Renal cortex interstitium (tissue), 15 donors: ENCODE measurements at places on chromosomes 4 and X. TPM values are rescaled to one million over a fixed set of nuclear protein-coding genes. Genes with fewer than 3 reads are reported as not detected.

DNA sequence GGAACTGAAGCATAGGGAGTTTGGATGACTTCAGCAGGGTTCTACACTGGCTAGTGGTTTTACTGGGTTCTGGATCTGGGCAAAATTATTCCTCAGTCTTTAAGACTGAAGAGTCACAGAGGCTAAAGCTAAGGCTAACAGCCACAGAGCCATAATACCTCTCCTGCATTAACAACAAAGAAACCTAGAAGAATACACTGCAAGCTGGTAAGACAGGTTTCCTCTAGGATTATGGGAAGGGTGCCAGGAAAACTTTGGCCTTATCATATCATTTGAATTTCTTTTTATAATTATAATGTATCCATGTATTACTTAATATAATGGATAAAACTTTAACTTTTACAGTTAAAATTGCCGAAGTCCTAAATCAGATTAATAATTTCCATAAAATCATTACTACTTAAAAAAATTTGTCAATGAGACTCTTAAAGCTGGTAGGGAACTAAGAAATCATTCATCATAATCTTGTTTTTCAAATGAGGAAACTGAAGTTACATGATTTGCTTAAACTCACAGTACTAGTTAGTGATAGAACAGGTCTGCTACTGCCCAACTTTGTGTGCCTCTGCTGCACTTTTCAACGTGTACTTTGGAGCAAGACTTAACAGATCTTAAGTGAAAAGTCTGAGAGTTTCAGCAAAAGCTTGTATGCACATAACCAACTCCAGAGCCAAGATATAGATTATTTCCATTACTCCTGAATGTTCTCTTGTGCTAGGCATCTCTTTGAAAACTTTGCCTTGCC, 24.2 kb upstream of the PGRMC2 start:
- no peak for DNase-seq

GRCh38 chr4:150874338-150875226, 140.5 kb downstream of the LRBA start:
- no peak for DNase-seq

The SRPX2 gene
- 14.3 TPM for polyA plus RNA-seq

- no peak for DNase-seq
Observed at GRCh38 chrX:24485323-24485722, 20.2 kb downstream of the PDK3 start.

GRCh38 chr4:58209551-58209950, 1099.4 kb upstream of the IGFBP7 start:
- no peak for DNase-seq

The PNMA6F gene
- 0.27 TPM for polyA plus RNA-seq

The KIF4A gene
- polyA plus RNA-seq: 22.6 TPM

DNA sequence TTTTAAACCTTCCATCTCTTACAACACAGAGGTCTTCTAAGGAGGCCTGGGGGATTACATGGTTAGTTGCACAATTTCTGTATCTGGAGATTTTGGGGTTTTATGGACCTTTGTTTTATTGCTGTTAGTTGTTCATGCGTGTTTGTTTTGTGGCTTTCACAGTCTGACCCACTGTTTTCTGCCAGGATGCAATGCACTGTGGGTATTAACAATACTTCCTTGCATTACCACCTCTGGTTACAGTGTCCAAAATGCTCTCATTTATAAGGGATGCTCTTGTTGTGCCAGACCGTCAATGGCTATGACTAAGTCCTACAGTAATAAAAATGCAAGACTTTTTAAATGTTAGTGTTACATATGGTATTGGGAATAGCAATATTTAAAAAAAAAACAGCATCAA, 730.2 kb downstream of the KCTD8 start:
- DNase-seq: no peak

DNA sequence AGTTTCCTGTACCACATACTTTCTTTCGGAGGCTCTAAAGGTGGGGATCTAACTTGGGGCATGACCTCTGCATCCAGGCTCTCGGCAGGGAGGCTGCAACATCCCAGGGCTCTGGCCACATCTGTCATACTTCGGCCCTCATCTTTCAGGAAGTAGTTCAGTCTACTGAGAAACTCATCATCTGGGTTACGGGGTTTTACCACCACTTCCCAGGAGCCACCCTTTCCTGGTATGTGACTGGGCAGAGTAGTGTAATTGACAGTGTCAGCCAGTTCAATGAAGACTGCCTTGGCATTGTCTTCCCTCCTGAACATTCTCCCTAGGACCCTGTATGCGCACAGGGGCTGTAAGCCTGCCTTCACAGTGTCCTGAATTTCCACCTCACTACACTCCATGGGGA, 2.8 kb downstream of the PNMA5 start:
- no peak for DNase-seq

GRCh38 chrX:34642849-34643248, 14.2 kb downstream of the TMEM47 start:
- DNase-seq: no peak

The UCHL1 gene
- 99.5 TPM for polyA plus RNA-seq

- DNase-seq: no peak
Observed at GRCh38 chrX:24651783-24652182, 4.6 kb upstream of the PCYT1B start.

The USP17L27 gene
- polyA plus RNA-seq: not detected

- DNase-seq: no peak
Observed at GRCh38 chrX:112078606-112079005, 4.0 kb downstream of the TRPC5 start.

DNA sequence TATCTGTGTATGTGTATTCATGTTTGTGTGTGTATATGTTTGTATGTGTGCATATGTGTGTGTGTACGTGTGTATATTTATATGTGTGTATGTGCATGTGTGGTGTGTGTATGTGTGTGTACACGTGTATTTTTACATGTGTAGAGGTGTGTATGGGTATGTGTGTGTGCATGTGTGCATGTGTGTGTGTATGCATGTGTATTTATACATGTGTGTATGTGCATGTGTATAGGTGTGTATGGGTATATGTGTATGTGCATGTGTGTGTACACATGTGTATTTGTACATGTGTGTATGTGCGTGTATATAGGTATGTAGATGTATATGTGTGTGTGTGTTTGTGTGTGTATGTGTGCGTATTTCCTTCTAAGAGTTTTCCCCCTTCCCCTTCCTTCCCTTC, 207.7 kb upstream of the ATP6AP2 start:
- no peak for DNase-seq

The GPM6B gene
- 24.4 TPM for polyA plus RNA-seq

GRCh38 chrX:50913520-50913919, 3.0 kb downstream of the BMP15 start:
- no peak for DNase-seq

The GAGE13 gene
- not detected for polyA plus RNA-seq

The GATA1 gene
- 0.45 TPM for polyA plus RNA-seq

The CAMK2D gene
- 87.6 TPM for polyA plus RNA-seq

DNA sequence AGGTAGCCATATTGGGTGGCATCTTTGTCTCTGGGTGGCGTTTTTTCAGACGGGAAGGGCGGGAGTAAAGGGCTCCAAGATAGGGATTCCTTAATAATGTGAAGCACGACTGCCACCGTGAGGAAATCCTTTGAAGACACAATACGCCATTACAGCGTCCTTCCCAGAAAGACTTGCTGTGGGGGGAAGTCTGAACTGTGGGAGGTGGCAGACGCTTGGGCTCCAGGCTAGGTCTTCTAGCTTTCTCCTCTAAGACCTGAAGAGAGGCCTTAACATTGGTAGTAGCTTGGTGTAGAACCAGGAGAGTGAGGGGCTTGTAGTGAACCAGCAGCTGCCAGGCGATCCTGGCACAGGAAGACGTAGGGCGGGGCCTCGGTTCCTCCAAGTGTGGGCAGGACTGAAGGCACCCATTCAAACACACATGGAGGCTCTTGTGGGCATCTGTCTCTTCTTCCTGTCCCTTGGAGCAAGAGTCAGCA, 197.3 kb downstream of the OR13H1 start:
- DNase-seq: no peak

DNA sequence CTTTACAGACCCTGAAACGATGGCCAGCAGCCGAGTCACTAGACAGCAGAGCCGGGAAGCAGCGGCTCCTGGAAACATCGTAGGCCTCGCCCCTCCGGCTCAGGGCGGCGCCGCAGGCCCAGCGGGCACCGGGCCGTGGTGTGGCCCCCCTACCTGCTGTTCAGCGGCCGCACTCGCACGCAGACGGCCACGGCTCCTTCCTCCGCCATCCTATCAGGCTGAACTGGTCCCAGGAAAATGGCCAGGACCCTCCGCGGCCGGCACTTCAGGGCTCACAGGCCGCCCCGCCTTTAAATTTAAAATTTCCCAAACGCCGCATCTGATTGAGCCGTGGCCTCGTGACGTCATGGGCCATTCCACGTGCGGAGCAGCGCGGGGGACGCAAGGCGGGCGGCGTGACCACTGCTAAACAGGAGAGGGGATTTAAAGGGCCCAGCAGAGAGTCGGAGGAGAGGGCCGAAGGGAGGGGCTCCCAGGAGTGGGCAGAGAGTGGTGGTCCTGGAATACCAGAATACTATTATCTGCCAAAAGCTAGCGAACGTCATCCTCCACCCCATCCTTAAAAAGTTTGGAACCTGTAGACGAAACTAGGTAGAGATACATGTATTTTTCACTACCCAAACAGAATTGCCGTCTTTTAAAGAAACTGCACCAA, at the start of gene CENPE:
TSS of gene CENPE (minus strand) at position 233 of the 655 bp plus-strand sequence. CDS start at position 209, 24 bp downstream.
- DNase-seq: peak; percentile 87

DNA sequence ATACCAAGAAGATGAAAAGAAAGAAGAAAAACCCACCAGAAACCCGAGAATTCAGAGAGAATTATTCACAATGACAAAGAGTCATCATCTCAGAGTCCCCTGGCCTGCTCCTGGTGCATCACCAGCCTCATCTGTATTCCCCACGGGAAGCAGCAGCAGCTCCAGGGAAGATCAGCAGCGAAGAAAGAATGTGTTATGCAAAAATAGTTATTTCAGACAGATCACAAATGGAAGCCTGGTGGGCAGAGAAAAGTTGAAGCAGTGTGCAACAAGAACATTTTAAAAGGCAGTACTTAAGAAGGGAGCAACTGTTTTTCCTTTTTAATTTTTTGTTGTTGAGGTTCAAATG, 189.2 kb downstream of the PPP3CA start:
- DNase-seq: no peak

The DMRTC1 gene
- 0.34 TPM for polyA plus RNA-seq

The GAGE12E gene
- not detected for polyA plus RNA-seq

The IL1RAPL1 gene
- 2.4 TPM for polyA plus RNA-seq

- no peak for DNase-seq
Observed at GRCh38 chr4:102988429-102989020, 31.0 kb downstream of the SLC9B1 start.

The NAT8L gene
- 8.1 TPM for polyA plus RNA-seq

- DNase-seq: no peak
Observed at GRCh38 chrX:17052210-17052609, 105.8 kb downstream of the REPS2 start.

GRCh38 chrX:19728915-19729314, 158.5 kb downstream of the SH3KBP1 start:
- DNase-seq: no peak

DNA sequence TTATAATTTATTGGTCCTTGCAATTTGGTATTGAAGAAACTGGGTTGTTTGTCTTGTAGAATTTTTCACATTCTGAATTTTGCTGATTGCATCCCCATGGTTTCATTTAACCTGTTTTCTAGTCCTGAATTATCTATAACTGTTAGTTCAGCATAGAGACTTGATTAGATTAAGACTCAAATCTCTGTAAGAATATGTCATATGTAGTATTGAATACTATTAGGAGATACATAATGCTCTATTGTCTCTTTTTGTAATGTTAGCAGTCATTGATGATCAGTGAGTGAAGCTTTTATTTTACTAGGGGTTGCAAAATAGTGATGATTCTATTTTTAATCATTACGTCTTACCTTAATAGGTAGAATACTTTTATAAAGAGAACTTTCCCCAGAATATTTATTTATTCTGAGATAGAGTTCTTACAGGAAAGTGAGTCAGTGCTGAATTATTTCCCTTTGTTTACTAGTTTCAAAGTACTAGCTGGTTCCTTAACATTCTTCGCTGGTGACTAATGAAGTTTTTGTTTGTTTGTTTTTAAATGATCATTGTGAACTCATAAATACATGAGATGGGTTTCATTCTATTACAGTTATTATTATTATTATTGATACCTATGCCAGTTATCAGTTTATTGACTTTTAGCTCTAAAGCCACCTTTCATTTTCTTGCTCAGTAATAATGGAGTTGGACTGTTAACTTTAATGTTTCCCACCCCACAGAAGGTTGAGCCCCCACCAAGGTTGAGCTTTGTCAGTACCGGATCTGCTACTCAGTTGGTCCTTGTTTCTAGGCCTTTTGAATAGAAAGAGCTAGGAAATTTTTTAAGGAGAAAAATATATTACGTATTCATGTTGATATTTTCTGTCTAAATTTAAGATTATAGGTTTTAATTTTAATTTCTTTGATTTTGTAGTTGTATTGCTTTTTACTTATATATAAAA, 102.3 kb downstream of the LARP1B start:
- DNase-seq: no peak

GRCh38 chr4:185708348-185708747, 103.6 kb downstream of the SORBS2 start:
- no peak for DNase-seq

- no peak for DNase-seq
Observed at GRCh38 chrX:139094671-139095592, 383.4 kb upstream of the FGF13 start.

The SPARCL1 gene
- polyA plus RNA-seq: 13.0 TPM

- DNase-seq: no peak
Observed at GRCh38 chrX:69539437-69539836, 35.3 kb downstream of the NALF2 start.

- no peak for DNase-seq
Observed at GRCh38 chr4:2064276-2064991, 5.3 kb downstream of the NAT8L start.
